ENCODE measurements at places on chromosomes 12 and 14. TPM values are rescaled to one million over a fixed set of nuclear protein-coding genes. Genes with fewer than 3 reads are reported as not detected.

Gene ARHGDIB
- 0.29 TPM for total RNA-seq

Gene GLS2
- 17.0 TPM for total RNA-seq

Gene CCDC177
- 6.2 TPM for total RNA-seq

Gene ANO4
- 5.7 TPM for total RNA-seq

Gene RBP5
- total RNA-seq, result 2.1 TPM

Gene MANSC1
- 9.1 TPM for total RNA-seq

Gene PIWIL1
- total RNA-seq, result not detected

Gene PPP1CC
- 290 TPM for total RNA-seq

Gene AICDA
- 0.22 TPM for total RNA-seq
